SK-MEL-5 (cell line): ENCODE measurements at places on chromosomes 7 and 10. TPM values are rescaled to one million over a fixed set of nuclear protein-coding genes. Genes with fewer than 3 reads are reported as not detected.
A peak's percentile ranks its signal among the peaks of the same experiment; 100 is the strongest.

- no peak for DNase-seq
Observed at GRCh38 chr7:138527746-138528223, 67.7 kb downstream of the TRIM24 start.

DNA sequence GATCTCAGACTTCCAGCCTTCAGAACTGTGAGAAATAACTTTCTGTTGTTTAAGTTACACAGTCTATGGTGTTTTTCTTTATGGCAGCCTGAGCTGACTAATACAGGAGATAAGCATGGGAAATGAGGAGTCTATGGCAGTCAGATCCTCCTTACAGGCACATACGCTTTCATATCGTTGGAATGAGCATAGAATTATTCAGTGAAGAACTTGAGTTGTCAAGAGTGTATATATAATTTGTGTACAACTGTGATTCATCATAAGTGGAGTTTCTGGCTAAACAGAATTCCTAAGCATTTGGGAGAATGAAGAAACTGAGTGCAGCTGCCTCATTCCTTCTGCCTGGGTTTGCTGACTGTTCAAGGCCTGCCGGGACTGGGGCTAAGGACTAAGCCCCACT, 516.7 kb downstream of the ADRA2A start:
- DNase-seq = no peak

DNA sequence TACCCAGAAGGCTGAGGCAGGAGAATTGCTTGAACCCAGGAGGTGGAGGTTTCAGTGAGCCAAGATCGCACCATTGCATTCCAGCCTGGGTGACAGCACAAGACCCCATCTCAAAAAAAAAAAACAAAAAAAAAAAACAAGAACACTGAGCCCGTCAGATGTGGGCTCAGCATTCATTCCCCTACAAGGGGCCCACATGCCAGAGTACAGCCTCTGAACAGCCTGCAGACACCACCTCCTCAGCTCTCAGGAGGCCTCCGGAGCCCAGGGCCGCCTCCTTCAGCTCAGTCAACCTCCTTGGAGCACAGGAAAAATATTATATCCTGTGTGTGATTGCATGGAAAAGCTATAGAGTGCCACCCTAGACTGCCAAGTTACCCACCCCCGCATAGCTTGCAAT, 112.3 kb downstream of the ABLIM1 start:
- DNase-seq = no peak

DNA sequence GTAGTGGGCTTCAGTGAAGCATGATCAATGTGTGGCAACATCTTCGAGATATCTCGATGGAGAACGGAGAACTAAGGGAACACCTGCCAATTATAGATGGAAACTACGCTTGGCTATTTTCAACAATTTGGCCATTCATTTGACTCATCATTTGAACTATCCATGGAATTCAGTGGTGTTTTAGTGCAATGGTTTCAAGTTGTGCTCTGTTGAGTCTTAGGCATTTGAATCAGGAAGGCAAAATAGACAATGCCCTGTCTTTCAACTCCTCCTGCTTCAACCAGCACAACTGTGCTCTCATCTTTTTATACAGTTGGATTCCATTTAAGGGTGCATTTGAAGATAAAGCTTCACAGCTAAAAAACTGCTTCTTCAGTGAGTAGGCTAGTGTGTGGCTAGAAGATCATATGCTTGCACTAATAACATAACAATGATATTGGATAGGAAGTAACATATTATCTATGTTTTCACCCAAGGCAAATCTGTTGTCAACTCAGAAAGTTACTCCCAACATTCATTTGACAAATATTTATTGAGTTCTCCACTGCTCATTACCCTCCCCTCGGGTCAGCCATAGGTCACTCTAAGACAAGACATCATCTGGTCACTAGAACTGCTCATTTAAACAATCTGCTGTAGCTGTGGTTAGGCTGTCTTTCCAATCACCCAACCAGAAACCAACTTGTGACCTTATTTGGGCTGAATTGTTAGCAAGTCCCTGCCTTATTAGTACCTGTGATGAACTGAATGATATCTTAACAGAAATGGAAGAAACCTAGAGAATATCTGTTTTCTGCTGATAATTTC, 314.1 kb upstream of the SP4 start:
- peak; percentile 20 for DNase-seq

DNA sequence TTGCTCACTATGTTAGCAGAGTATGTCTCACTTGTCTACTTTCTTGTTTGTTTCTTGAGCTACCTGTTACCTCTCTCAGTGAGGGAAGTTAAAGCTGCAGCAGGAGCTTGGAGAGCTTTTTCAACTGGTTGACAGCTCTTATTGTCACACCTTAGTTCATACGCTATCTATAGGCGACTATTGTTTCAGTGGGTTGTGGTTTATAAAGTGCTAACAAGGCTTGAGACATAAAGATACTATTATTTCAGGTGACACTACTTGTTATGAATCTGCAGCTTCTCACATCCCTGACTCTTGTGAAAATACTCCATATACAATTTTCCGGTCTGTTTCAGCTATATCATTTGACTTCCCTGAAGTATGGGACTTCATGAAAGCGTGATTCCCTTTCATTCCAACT, 167.4 kb downstream of the CSTF2T start:
- no peak for DNase-seq

- DNase-seq = no peak
Observed at GRCh38 chr7:128154504-128154903, 86.6 kb upstream of the LEP start.

CTAGE8 gene
- total RNA-seq = not detected in 2 replicates

GRCh38 chr10:11329062-11329673, 282.3 kb downstream of the USP6NL start:
- no peak for DNase-seq

AZGP1 gene
- total RNA-seq = 1.1 and 1.8 TPM in 2 replicates

WIPF3 gene
- 3.6 and 4.1 TPM in 2 replicates for total RNA-seq

GRCh38 chr10:46518028-46518725, 38.3 kb downstream of the GPRIN2 start:
- DNase-seq = no peak

DNA sequence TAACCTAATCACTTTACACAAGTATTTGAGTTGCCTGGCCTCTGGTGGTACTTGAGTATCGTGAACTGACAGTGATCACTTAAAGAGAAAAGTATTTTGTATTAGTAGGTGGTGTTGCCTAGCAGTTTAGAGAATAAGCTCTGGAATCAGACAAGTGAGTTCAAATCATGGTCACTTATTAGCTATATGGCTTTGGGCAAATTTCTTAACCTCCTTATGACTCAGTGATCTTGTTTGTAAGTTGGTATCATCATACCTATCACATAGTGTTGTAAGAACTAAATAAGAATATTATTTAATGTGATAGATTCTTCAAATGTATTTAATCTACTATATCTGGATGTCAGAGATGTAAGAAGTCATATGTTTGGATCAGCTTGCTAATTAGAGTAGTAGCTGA, 163.8 kb downstream of the RNF133 start:
- no peak for DNase-seq

HOXA7 gene
- 0.45 TPM in 1 of 2 replicates, not detected in the other for total RNA-seq

LIPF gene
- total RNA-seq = not detected in 2 replicates

FAM237B gene
- not detected in 2 replicates for total RNA-seq

GSAP gene
- 10.6 and 11.1 TPM in 2 replicates for total RNA-seq

DNA sequence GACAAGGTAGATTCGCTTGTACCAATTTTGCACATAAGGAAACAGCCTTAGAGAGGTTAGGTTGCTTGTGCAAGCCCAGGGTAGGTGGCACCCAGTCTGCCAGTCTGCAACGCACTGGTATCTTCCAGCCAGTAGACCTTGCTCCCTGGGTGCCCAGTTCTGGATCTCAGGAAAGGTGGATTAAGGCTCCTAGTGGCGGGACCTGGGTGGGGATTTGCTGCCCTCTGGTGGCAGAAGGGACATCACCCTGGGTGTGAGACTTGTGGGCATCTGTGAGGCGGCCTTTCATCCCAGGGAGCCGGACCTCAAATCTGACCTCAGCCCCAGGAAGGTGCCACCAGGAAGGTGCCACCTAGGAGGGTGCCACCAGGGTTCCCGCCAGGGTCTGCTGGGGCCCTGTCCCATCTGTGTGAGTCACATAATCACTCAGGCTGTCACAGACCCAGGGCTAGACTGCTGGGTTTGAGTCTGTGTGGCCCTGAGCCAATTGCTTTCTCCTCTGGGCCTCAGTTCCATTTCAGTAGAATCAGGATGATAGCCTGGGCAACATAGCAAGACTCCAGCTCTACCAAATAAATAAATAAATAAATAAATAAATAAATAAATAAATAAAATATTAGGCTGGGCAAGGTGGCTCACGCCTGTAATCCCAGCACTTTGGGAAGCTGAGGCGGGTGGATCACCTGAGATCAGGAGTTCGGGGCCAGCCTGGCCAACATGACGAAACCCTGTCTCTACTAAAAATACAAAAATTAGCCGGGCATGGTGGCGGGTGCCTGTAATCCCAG, 5.3 kb upstream of the PRKRIP1 start:
- peak; percentile 92 for DNase-seq
